ENCODE measurements at places on chromosomes 3 and 15. TPM values are rescaled to one million over a fixed set of nuclear protein-coding genes. Genes with fewer than 3 reads are reported as not detected.

The CD96 gene
- total RNA-seq: 0.40 TPM

The MED12L gene
- 0.15 TPM for total RNA-seq

The TTC21A gene
- 2.3 TPM for total RNA-seq

The EOMES gene
- 0.08 TPM for total RNA-seq

The CFAP20DC gene
- total RNA-seq: 1.2 TPM

The OR5K2 gene
- not detected for total RNA-seq

The CFAP92 gene
- not detected for total RNA-seq

The CYP8B1 gene
- 425 TPM for total RNA-seq

The INAFM2 gene
- 7.7 TPM for total RNA-seq

The GOLGA8J gene
- total RNA-seq: 0.10 TPM

Measured in left lobe of liver (tissue), 2 donors.